ENCODE measurements at places on chromosomes 3 and 15.
A peak's percentile ranks its signal among the peaks of the same experiment; 100 is the strongest.

- no peak for DNase-seq
Measured at GRCh38 chr3:111794711-111795110, 64.4 kb upstream of the PHLDB2 start.

DNA sequence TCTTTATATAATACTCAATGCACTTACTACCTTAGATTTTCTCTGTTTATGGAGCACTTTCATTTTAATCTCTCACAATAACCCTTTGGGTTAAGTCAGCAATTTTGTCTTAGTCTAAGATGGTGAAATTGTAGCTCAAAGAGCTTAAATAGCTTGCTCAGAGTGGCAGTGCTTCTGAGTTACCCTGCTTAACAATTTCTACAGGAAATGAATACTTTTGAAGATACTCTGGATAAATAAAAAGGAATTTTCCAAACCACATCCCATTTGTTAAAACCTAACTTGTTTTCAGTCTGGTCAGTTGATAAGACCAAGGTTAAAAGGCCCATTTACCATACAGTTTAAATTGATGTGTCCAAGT is 37.2 kb downstream of the HMG20A start:
- no peak for DNase-seq

DNA sequence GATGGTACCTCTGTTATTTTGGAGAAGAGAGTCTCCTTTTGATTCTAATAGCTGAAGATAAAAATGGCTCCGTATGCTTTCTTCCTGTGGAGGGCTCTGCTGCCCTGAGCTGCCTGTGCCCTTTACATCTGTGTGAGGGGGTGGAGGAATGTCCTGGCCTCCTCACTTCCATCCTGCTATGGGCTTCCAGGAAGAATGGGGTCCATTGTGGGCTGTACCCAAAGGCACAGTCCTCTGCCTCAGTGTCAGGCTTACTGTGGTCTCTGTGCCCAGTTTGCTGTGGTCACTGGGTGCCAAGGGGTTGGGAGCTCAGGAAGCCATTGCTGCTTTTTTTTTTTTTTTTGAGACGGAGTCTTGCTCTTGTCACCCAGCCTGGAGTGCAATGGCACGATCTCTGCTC is 14.4 kb downstream of the DAG1 start:
- no peak for DNase-seq

DNA sequence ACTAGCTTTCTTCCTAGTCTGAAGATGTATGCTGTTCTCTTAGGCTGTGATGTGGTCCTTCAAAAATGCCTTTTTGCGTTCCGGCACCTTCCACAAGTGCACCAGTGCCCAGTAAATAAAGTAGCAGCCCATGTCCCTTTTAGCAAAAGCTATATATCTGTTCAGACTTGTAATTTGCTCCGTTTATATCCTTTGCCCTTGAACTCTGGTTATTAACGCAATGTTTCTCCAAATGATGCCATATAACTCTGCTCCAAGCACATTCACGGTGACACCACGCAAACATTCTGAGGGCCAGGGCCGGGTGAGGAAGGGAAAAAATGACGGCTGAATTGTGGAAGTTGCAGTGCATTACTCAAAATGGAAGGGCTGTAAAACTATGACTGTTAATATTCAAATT is 1001.1 kb upstream of the NR2F2 start:
- no peak for DNase-seq

DNA sequence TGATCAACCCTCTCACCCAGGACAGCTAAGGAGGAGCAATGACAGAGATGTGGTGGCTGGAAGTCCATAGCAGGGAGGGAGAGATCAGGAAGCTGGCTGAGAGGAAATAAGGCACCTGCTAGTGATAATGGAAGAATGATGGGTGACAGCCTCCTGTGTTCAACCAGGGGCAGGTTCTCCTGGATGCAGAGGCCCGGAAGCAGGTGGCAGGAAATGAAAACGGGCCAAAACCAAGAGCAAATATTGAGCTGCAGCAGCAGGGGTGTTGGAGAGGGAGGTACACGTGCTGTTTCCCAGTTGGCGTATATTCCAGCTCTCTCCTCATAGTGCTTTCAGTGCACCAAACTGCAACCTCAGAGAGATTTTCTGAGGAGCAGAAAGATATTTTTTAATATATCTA is 213.4 kb upstream of the TBL1XR1 start:
- no peak for DNase-seq

DNA sequence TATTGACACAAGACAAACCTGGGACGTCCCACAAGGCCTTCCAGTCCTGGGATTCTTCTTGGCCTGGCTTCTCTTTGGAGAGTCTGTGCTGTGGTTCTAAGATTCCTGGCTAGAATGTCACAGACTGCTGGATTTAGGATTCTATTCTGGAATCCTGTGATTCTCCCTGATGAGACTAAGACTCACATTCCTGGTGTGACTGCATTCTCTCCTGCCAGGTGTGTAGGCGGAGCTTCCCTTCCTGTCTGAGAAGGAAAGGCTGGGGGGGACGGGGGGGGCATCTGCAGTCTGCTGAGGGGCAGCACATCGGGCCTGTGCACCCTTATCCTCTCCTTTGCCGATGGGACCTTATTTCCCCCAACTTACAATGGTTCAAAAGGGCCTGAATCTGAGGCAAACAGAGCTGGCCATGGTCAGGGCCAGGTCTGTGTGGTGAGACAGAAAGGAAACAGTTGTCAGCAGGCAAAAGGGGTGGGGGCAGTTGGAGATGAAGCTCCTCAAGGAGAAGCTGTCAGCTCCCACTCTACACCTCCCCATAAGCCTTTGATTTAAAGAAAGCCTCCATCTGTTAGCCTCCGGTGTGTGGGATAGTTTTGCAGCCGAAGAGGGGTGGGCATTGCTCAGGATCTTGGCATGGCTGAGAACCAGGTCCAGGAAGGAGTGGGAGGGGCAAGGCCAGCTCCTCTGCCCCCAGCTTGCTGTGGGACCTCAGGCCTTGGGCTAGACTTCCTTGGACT is 30.9 kb downstream of the VIPR1 start:
- DNase-seq: no peak

- no peak for DNase-seq
Measured at GRCh38 chr3:99249627-99250026, 348.1 kb upstream of the DCBLD2 start.

- no peak for DNase-seq
Measured at GRCh38 chr3:19931767-19932188, 2.2 kb downstream of the EFHB start.

- DNase-seq: no peak
Measured at GRCh38 chr3:195146131-195146530, 124.8 kb downstream of the XXYLT1 start.

- DNase-seq: no peak
Measured at GRCh38 chr3:133393691-133394474, 6.0 kb upstream of the BFSP2 start.

GRCh38 chr3:53525765-53526703 is 31.6 kb downstream of the CACNA1D start:
- peak; percentile 65 for DNase-seq

- DNase-seq: no peak
Measured at GRCh38 chr3:196287090-196287439, 461 bp downstream of the PCYT1A start.

Data from ELF-1 (cell line).